Activated T-helper 2 cell treated with anti-CD3 and anti-CD28 coated beads, Interferon-gamma antibody, Interleukin-2, Interleukin-4, amounts not matched to agents 10 μg/mL and 5 μg/mL and 100 μg/mL, durations not matched to agents 14 hours and 24 hours and 36 hours (primary cell): ENCODE measurements at places on chromosomes 5 and 9. TPM values are rescaled to one million over a fixed set of nuclear protein-coding genes. Genes with fewer than 3 reads are reported as not detected.

The DAPK1 gene
- total RNA-seq: 38.6 and 39.1 TPM in 2 replicates

The ISOC1 gene
- 26.6 and 28.1 TPM in 2 replicates for total RNA-seq

The SCAI gene
- 14.2 and 15.9 TPM in 2 replicates for total RNA-seq

The PCDHB16 gene
- total RNA-seq: not detected in 2 replicates

The GALNT10 gene
- total RNA-seq: 31.7 and 35.5 TPM in 2 replicates

The GARNL3 gene
- 1.9 and 2.9 TPM in 2 replicates for total RNA-seq

The HTR1A gene
- total RNA-seq: not detected in 2 replicates

The PHF24 gene
- 0.11 TPM in 1 of 2 replicates, not detected in the other for total RNA-seq

The SLC1A3 gene
- total RNA-seq: not detected in 2 replicates

The CRHBP gene
- total RNA-seq: 0.09 TPM in 1 of 2 replicates, not detected in the other

The RAI14 gene
- 4.0 and 4.2 TPM in 2 replicates for total RNA-seq

The ADAMTSL2 gene
- total RNA-seq: not detected in 2 replicates
